ENCODE measurements at places on chromosomes 5 and 9.

- no peak for DNase-seq
These were observed 12.9 kb upstream of the ERBIN start for GRCh38 chr5:65913519-65913918.

GRCh38 chr9:78775211-78775610 is 478.3 kb downstream of the PSAT1 start:
- DNase-seq = no peak

DNA sequence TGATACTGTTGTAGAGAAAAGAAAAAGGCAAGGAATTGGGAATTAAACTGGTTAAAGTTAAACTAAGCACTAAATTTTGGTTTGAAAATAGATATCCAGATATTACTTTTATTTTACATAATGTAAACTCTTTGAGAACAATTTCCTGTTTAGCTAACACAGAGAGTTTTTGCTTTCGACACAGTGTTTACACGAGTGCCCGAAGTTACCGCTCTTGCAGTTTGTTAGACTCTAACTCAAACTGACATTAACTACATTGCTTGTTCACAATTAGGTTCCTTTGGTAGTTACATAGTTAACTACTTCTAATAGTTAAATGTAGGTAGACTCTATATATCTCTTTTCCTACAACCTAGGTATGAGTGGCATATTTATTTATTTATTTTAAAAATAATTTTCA is 117.1 kb upstream of the CHD1 start:
- no peak for DNase-seq

GRCh38 chr9:116713271-116713670 is 26.2 kb downstream of the TRIM32 start:
- no peak for DNase-seq

GRCh38 chr5:59204114-59204897 is 621.4 kb downstream of the RAB3C start:
- DNase-seq = no peak

DNA sequence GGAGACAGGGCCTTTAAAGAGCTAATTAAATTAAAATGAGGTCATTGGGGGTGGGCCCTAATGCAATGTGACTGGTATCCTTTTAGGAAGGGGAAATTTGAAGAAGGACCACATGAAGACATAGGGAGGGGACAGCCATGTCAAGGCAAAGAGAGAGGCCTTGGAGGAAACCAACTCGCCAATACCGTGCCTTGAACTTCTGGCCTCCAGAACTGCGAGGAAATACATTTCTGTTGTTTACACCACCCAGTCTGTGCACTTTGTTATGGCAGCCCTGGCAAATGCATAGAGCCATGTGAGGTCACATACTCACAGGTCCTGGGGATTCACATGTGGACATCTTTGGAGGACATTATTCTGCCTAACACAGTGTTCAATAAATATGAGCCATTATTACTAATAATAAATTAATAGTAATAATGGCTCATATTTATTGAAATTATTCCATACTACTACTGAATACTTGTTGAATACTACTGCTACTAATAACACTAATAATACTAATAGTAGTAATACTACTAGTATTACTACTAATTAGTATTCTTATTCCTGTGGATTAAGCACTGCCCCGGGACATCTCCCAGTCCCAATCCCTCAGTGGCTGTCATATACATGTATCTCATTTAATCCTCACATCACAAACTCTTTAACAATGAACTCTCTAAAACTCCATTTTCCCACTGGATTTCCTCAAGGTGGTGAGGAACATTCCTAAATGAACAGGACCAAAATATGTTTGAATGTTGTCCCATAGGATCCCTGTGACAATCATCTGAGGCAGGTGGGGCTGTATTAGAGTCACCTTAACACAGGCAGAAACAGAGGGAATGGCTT is 8.4 kb downstream of the TRAF1 start:
- DNase-seq = no peak

DNA sequence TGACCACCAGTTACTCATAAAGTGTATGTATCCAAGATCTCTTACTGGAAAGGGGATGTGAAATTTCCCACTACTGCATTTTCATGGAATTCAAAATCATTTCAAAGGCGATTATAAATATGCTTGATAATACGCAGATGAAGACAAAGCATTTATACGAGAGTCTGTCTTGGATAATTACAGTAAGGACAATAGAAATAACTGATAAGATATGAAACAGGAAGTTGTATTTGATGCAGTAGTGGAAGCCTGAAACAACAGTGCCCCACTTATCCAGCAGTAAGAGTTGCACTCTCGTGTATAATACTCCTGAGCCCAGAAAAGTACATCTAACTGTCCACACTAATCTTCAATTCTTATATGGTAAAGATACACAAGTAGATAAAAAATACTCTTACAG is 188.7 kb upstream of the POU5F2 start:
- DNase-seq = no peak

DNA sequence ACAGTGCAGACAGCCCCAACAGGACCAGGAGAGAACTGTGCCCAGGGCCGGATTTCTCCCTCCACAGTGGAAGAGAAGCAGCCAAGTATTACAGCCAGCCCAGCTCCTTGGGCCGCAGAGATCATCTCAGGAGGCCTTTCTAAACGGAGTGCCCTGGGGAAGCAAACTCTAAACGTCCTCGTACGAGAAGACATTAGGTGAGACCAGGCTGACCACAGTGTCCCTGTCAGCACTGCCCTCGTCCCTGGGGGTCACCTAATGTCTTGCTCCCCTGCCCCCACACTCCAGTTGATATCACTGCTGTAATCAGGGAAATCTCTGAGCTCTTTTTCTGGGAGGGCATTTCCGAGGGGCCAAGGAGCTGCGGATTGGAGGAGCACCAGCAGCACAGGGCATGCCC is 6.5 kb downstream of the QRFP start:
- DNase-seq = no peak

GRCh38 chr9:87585123-87585855 is 87.6 kb downstream of the DAPK1 start:
- DNase-seq = no peak

- no peak for DNase-seq
These were observed 15.1 kb upstream of the NRARP start for GRCh38 chr9:137317021-137317717.

DNA sequence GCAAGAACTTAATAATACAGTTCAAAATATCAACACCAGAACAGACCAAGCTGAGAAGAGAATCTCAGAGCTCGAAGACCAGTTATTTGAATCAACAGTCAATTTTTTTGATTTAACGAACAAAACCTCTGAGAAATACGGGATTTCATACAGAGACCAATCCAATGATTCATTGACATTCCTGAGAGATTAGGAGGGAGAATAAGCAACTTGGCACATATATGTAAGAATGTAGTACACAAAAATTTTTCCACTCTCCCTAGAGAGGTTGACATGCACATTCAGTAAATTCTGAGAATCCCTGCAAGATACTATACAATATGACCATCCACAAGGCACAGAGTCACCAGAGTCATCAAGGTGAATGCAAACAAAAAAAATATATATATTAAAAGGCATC is 1577.3 kb upstream of the C9orf72 start:
- DNase-seq = no peak

DNA sequence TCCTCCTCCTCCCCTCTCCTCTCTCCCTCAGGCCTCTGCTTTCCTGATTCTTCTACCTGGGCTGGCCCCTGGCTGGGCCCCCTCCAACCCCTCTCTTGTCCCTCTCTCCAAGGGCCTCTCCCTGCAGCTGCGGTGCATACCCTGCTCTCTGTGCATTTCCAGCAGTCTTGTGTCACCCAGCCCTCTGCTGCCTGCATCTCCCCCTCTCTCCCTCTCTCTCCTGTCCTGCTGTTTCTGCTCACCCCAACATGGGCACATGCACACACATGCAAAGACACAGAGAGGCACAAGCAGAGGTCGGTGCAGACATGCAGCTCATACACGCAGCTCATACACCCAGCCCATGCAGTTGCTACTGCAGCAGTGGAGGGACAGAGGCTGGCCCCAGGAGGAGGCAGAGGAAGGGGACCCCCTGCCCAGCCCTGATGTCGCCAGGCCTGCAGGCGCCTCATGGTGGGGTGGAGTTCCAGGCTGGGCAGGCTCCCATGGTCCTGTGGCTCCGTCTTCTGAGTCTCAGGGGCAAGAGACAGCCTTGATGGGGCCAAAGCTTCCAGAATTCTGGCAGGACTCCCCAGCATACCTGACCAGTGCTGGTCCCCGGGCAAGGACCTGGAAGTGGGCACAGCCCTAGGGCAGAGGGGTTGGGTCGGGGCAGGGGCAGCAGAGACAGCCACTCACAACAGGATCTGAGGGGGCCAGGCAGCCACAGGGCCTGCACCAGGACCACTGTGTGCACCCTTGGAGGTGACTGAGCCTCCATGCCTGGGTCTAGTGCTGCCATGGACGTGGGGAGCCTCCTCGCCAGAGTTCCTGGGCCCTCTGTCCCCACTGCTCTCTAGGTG is 216.9 kb downstream of the C9orf50 start:
- no peak for DNase-seq

- no peak for DNase-seq
These were observed 29.1 kb downstream of the DAP start for GRCh38 chr5:10731913-10732312.

- DNase-seq = no peak
These were observed 520.4 kb downstream of the RAB3C start for GRCh38 chr5:59103303-59103702.

GRCh38 chr9:19784136-19784535 is 4.7 kb downstream of the SLC24A2 start:
- DNase-seq = no peak
